Tibial artery (tissue), 4 donors: ENCODE measurements at places on chromosomes 16 and 17.

DNA sequence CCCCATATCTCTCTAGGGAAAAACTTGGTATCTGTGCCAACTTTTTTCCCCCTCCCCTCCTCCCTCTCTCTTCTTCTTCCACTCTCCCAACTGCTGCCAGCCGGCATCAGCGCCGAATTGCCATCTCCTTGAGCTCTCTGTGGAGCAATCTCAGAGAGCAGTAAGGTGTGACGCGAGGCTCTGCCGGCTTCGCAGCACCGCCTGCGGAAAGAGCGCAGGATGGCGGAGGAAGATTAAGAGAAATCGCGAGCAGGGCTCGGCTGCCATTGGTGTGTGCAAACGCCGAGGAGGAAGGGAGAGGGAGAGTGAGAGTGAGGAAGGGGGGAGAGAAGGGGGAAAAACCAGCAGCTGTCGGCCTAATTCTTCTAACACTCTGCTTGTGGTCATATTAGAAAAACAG is 44.2 kb downstream of the NEUROD2 start:
- no peak overlapping the region for H3K4me3 ChIP-seq
- H3K36me3 ChIP-seq: peaks cover 83% of the 10 kb centered on the region
- H3K27ac ChIP-seq: no peak overlapping the region

- H3K27ac ChIP-seq: no peak overlapping the region
- DNase-seq: no peak
- H3K36me3 ChIP-seq: no peaks in the 10 kb centered on the region
- H3K4me3 ChIP-seq: no peak overlapping the region
- no peaks in the 10 kb centered on the region for H3K27me3 ChIP-seq
- peaks cover 4% of the 10 kb centered on the region for H3K4me1 ChIP-seq
Observed at GRCh38 chr16:81493755-81494433, 49.3 kb downstream of the CMIP start.

DNA sequence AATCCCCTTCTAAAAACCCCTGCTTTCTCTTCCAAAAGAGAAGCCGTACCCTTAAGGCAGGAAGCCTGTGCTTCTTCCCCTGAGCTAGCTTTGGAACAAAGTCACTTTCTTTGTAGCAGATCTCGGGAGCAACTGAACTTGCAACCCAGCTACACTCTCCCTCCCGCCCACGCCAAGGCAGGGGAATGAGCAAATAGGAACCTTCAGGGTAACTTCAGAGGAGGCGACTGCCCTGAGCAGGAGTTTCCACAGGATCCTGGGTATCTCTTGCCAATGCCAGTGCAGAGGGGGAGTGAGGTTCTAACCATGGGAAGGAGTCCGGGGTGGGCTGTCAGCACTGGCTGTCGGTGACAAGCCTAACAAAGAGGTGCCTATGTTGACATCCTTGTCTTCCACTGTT is 5.9 kb upstream of the PIRT start:
- H3K27ac ChIP-seq: no peak overlapping the region
- no peak overlapping the region for H3K4me3 ChIP-seq
- no peaks in the 10 kb centered on the region for H3K36me3 ChIP-seq
- H3K4me1 ChIP-seq: no peaks in the 10 kb centered on the region
- no peak for DNase-seq
- no peaks in the 10 kb centered on the region for H3K27me3 ChIP-seq

DNA sequence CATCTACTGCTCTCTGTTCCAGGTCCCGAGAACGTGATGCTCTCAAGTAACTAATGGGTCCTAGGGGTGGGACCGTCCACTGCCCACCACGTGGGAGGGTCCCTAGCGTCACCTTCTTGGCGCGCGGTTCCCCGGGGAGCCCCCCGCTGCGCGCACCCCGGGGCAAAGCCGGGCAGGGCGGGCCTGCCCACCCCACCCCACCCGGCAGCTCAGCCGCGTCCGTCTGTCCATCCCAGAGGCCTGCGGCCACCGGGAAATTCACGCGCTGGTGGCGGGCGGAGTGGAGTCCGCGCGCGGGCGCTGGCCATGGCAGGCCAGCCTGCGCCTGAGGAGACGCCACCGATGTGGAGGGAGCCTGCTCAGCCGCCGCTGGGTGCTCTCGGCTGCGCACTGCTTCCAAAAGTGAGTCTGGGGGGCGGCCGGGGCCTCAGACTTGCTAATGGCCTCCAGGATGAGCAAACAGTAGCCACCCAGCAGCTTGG is 494 bp downstream of the PRSS41 start:
- H3K27me3 ChIP-seq: no peaks in the 10 kb centered on the region
- H3K4me1 ChIP-seq: no peaks in the 10 kb centered on the region
- no peak overlapping the region for H3K4me3 ChIP-seq
- no peaks in the 10 kb centered on the region for H3K36me3 ChIP-seq
- no peak for DNase-seq

DNA sequence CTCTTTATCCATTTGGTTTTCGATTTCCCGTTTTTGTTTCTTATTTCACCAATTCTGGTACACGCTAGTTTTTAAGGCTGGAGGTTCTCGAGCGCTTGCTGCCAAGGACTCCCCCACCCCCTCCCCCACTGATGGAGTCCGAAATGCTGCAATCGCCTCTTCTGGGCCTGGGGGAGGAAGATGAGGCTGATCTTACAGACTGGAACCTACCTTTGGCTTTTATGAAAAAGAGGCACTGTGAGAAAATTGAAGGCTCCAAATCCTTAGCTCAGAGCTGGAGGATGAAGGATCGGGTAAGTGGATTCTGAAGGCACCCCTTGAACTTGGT is 825 bp downstream of the RPTOR start:
- H3K27me3 ChIP-seq: peaks cover 25% of the 10 kb centered on the region
- H3K4me3 ChIP-seq: peak overlapping the region; percentile 83
- peak overlapping the region; percentile 62 for H3K27ac ChIP-seq
- no peaks in the 10 kb centered on the region for H3K36me3 ChIP-seq
